ENCODE measurements at places on chromosomes 13 and 19.
A peak's percentile ranks its signal among the peaks of the same experiment; 100 is the strongest.

- no peak for DNase-seq
Measured at GRCh38 chr19:51173681-51174080, 31.6 kb downstream of the SIGLEC7 start.

GRCh38 chr13:27635266-27635665 lies 13.6 kb downstream of the POLR1D start:
- no peak for DNase-seq

DNA sequence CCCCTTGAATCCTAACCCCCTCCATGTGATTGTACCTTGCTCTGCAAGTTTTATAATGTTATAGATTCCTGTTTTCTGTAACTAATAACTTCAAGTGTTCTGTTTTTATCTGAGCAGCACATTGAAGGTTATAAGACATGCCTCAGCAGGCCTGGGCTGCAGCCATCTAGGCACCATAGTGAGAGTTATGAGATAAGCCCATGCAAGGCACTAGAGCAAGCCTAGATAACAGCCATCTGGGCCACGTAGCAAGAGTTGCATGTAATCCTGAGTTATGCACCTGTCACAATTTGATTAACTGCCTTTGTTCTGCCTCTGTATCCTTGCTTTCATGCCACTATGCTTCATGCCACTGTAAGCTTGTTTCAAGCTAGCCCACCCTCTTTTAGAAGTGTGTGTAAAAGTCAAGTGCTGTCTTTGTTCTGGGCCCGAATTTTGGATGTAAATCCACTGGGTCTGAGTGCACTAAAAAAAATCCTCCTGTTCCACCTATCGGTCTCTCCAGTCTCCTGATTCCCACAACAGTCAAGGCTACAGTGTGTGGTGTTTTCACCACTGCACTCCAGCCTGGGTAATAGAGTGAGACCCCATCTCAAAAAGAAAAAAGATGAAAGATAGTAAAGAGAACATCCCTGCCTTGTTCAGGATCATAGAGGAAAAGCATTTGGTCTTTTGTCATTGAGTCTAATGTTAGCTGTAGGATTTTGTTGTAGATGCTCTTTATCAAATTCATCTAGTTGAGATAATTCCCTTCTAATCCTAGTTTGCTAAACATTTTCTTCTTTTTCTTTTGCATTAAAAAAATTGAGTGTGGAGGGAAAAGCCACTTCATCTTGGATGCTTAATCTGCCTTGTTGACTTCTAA lies 16.0 kb upstream of the KBTBD6 start:
- DNase-seq: no peak

- DNase-seq: no peak
Measured at GRCh38 chr19:892243-892893, 619 bp downstream of the MED16 start.

- no peak for DNase-seq
Measured at GRCh38 chr13:74270018-74270417, 135.8 kb upstream of the KLF12 start.

DNA sequence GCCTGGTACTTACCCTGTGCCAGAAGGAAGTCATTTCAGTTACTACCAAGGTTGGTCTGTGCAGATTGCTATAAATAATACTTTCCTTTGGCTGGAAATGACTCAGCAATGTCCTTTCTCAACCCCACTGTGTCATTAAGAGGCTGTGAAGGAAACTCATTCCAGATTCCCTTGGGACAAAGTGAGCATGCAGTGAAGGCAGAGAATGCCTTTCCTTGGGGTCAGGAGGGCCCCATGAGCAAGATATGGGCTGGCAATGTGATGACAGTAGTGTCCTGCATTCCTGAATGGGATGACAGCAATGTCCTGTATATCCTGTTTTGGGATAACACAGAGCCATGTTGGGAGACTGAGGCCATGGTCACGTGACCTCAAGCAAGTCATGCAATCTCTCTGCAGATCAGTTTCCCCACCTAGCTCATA lies 213.1 kb upstream of the TMTC4 start:
- no peak for DNase-seq

GRCh38 chr13:48069573-48069972 lies 25.3 kb downstream of the MED4 start:
- DNase-seq: no peak

GRCh38 chr19:572140-572742 lies at the start of gene BSG:
Gene BSG (plus strand): TSS chr19:572596. CDS start chr19:572635, 39 bp downstream.
- DNase-seq: peak; percentile 96

GRCh38 chr13:76725211-76725610 lies 161.0 kb downstream of the KCTD12 start:
- DNase-seq: no peak

- no peak for DNase-seq
Measured at GRCh38 chr13:92512852-92513251, 713.8 kb upstream of the GPC6 start.

DNA sequence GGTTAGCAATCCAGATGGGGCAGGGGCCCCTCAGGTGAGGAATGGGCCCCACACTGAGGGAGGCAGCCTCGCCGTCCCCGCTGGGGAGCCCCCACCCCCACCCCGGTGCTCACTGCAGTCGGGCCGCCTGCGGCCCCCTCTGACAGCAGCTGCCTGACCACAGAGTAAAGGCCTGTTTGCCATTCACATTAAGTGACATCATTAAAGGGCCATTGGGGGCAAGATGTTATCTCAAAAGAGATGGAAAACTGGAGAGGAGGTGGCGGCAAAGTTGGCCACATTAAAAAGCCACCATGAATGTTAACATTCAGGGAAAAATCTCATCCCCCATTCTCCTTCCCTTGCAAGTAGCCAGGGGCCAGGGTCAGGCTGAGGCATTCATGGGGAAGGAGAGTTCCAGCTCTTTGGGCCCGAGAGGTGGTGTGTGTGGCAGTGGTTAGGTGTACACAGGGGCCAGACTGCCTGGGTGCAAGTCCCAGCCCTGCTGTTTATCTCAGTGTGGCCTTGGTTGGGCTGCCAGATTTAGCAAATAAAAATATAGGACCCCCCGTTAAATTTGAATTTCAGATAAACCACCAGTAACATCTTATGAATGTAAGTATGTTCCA lies 20.9 kb downstream of the VSTM2B start:
- no peak for DNase-seq

GRCh38 chr19:2808129-2808941 lies 11.3 kb upstream of the ZNF554 start:
- DNase-seq: no peak

GRCh38 chr13:84605927-84606326 lies 723.7 kb upstream of the SLITRK1 start:
- no peak for DNase-seq

GRCh38 chr13:100347968-100348367 lies 240.6 kb downstream of the GGACT start:
- DNase-seq: no peak

- DNase-seq: no peak
Measured at GRCh38 chr13:73223372-73223781, 164.6 kb downstream of the KLF5 start.

DNA sequence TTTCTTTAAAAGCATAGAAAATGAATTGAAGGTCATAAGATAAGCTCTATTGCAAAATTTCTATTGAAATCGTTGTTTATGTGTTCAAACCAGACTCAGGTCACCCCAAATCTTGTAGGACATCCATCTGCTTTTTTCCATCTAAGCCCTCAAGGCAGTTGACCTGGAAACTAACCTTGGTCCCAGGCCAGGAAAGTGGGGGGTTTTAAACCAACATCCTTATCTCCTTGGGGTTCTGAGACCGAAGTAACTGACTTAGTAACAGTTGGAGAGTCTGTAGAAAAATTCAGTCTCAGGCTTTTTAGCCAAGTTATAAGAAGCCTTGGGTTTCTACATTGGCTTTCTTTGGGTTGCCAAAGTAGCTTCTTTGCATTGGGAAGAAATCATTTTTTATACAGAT lies 23.4 kb downstream of the ZNF507 start:
- DNase-seq: no peak

DNA sequence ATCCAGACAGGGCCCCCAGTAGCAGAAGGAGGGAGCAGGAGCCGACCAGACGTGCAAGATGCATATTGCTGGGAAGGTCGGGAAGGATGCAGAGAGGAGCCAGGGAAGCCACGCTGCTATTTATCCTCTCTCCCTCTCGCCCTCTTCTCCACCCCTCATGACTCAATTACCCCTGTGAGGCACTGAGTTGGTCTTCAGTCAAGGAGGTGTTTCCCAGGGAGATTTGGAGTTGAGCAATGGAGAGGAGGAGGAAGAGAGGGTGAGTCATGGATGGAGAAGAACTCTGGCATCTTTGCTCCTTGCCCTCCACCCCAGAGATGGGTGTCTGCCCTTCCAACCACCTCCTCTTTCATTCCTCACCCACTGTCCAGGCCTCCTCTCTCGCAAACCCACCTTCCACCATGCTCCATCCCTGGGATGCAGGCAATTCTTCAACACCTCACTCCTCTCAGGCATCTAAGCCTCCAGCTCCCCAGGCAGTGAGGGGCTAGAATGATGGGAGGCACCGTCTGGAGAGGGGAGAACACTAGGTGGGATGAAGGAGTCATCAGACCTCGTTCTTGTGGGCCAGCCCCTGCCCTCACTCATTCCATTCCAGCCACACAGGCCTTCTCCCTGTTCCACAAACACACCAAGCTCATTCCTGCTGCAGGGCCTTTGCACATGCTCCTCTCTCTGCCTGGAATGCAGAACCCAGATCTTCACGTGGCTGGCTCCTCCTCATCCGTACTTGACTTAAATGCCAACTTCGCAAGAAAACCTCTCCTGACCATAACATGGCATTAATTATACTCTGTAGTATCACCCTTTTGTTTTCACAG lies at the start of gene SBSN:
Gene SBSN, minus strand, starts transcription at position 94 of the 821 bp plus-strand sequence. Its CDS starts 30 bp downstream, at position 64.
- DNase-seq: no peak

- no peak for DNase-seq
Measured at GRCh38 chr13:97938706-97939475, 14.6 kb upstream of the IPO5 start.

DNA sequence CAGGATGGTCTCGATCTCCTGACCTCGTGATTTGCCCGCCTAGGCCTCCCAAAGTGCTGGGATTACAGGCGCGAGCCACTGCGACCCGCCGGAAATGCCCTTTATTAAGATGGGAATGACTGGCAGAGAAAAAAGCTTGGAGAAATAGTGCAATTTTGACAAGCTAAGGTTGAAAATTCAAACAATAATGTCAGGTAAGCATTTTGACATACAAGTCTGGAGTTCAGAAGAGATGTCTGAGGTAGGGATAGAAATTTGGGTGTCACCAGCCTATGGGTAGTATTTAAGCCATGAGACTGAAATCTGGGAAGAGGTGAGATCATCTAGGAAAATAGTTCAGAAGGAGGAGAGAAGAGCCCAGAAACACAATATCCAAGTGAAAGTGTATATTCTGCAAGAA lies 17.1 kb upstream of the PAN3 start:
- no peak for DNase-seq

DNA sequence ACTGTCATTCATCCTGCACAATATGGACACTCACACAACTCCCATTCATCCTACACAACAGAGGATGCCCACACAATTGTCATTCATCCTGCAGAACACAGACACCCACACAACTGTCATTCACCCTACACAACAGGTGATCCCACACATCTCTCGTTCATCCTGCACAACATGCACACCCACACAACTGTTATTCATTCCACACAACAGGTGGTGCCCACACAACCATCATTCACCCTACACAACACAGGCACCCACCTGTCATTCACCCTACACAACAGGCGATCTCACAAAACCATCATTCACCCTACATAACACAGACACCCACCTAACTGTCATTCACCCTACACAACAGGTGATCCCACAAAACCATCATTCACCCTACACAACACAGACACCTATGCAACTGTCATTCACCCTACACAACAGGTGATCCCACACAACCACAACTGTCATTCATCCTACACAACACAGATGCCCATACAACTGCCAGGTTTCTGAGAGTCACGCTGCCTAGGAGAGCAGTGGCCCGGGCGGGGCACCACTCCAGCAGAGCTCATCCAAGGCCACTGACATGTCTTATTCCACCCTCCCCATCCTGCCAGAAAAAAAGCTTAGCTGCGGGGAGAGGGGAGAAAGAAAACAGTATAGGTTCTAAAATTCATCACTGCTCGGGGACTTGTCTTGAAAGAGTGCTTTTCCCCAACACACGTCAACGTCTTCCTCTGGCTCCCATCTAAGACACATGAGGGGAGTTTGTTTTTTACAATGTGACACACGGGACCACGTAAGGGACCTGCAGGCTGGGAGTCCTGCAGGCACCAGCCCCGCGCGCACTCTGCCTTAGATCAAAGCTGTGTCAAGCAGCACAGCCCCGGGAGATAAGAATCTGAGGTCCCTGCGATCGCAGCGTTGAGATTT lies 44.0 kb downstream of the KLF2 start:
- no peak for DNase-seq

DNA sequence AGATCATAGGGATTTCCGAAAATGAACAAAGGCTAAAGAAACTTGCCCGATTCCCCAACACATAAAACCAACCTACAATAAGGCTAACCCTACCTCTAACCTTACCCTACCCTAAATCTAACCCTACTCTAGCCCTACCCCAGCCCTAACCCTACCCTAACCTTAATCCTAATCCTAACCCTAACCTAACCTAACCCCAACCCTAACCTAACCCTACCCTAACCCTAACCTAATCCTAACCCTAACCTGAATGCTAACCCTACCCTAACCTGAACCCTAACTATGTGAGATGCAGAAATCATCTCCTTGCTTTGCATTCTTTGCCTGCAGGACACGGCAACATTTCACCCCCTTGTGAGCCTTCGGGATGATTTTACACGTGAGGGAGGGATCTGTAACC lies 67.6 kb upstream of the SOX1 start:
- DNase-seq: no peak

Measured in stimulated activated CD8-positive, alpha-beta memory T cell treated with anti-CD3 and anti-CD28 coated beads, Interleukin-15, amount 100 ng/mL, for 24 hours (primary cell).